SW480 (cell line): ENCODE measurements at places on chromosomes 6 and 20.

GRCh38 chr20:61480158-61480825 lies 228.2 kb downstream of the CDH4 start:
- DNase-seq = no peak

GRCh38 chr6:80181352-80182081 lies 75.0 kb downstream of the BCKDHB start:
- DNase-seq = no peak

DNA sequence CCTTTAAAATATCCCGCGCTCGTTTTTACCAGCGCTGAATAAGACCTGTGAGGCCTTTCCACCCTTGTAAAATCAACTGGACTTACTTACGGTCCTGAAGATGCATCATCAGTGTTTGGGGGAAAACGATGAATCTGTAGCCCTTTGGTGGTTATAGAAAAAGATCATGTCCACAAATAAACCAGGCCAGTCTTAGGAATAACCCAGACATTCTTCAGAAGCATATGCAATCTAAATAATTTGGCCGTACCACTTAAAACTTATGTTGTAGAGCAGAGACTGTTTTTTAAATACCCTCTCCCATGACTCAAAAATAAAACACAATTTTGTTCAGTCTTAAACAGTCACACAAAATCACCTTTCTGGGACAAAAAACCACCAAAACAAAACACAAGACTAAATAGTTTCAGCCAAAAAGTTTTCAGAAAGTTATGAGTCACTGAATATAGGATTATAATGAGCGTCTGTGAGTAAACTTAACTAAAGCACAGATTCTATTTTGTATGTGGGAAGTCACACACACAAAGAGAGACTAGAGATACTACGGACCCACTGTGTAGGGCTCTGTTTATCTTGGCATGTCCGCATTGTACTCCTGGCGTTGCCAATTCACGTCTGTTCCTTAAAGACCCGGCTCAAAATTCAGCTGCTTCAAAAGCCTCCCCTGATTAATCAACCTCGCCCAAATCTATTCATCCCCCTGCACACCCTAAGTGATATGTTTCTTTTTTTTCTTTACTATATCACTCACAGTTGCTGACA lies 26.5 kb upstream of the SMOC2 start:
- no peak for DNase-seq

DNA sequence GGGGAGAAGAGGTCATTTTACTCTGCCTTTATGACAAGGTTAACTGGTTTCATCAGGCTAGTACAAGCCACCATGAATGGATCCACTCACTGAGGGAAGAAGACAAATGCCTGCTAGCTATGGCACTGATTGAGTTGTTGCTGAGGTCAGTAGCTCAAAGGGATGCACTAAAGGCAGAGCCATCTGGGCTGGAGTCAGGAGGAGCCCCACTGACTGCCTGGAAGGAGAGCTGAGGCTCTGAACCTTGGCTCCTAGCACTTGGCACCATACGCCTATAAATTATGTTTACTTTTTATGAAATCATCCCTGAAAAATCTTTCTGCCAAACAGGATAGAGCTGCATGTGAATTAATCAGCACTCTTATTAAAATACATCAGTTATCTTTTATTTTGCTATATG lies 104.6 kb downstream of the DTD1 start:
- DNase-seq = no peak

DNA sequence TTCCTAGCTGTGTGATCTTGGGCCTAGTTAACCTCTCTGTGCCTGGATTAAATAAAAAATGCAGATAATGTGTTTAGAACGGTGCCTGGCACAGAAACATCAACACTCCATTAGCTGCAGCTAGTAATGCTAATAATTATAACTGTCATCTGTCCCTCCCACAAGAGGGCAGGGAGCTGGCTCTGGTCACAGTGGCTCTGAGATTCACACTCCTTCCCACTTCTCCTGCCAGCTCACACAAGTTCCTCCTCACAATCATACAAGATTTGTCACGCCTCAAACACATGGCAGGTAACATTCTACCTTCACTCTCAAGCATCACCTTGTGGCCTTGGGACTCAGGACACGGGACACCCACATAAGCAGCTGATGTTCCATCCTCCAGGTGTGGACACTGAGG lies 2.4 kb downstream of the ADA start:
- DNase-seq = no peak

- no peak for DNase-seq
Measured at GRCh38 chr20:22944062-22944461, 91.0 kb upstream of the SSTR4 start.

DNA sequence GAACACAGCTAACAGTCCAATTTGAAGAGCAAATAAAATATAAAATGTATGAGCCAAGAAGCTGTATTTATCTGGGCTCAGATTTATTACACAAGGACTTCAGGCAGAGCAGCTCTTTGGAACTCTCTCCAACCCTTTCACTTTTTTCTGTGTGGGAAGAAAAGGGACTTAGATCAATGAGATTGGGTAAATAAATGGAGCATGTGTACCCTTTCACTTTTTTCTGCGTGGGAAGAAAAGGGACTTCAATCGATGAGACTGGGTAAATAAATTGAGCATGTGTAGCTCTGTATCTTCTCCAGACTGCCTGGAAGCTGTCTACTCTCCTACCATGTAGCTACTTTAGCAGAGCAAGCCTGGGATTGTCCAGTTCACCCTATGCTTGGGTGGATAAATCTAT lies 10.7 kb downstream of the SLC17A3 start:
- no peak for DNase-seq

GRCh38 chr6:71393981-71394432 lies 105.4 kb downstream of the OGFRL1 start:
- no peak for DNase-seq

- peak; percentile 13 for DNase-seq
Measured at GRCh38 chr6:7433121-7433617, 43.6 kb downstream of the RIOK1 start.

DNA sequence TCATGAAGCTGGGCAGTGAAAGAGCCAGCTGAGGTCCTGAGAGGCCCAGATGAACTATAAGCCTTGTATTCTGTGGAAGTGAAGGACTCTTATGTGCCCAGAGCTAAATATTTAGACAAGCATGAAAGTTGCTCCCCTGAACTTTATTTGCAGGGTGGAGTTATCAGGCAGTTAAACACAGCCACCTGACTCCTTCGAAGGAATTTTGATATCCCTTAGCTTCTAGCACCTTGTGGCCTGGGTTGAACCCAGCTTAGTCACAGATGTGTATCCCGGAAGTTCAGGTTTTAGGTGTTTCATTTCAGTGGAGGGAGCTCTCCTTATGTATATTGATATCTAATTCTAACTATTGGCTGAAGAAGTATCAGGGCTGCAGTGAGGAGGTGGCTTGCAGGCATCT lies 20.4 kb downstream of the NR2E1 start:
- DNase-seq = no peak

- DNase-seq = no peak
Measured at GRCh38 chr6:45350186-45350710, 22.1 kb downstream of the RUNX2 start.

DNA sequence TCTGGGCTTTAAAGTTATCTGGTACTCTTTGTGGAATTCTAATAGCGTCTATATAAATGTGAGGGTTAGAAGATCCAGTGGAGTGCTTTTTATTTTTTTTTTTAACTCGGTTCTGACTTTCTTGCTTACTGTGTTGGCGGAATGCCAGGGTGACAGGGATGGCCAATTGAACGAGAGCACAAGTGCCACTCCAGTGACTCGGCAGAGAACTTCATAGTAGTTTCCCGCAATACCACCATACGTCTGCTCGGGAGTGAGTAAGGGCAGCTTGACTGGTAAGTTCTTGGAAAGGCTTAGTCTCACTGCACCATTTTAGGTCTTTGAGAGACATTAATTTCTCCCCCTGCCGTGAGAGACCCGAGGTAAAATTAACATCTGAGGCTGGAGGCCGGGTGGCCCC lies 49.4 kb upstream of the TULP1 start:
- no peak for DNase-seq
